ENCODE measurements at places on chromosomes 3 and 15. TPM values are rescaled to one million over a fixed set of nuclear protein-coding genes. Genes with fewer than 3 reads are reported as not detected.

The ZBED2 gene
- 0.22 TPM for total RNA-seq

The ELL3 gene
- total RNA-seq, result 1.4 TPM

The RASL12 gene
- total RNA-seq, result 0.11 TPM

The ZNF502 gene
- total RNA-seq, result 1.6 TPM

The PRICKLE2 gene
- 2.8 TPM for total RNA-seq

The KIF15 gene
- 8.1 TPM for total RNA-seq

The ACKR4 gene
- not detected for total RNA-seq

The PRR20G gene
- 1.6 TPM for total RNA-seq

The CCDC12 gene
- 61.4 TPM for total RNA-seq

The HIGD2B gene
- not detected for total RNA-seq

The PPP1R14D gene
- total RNA-seq, result 0.33 TPM

The GRIP2 gene
- total RNA-seq, result 2.0 TPM

The TLR9 gene
- total RNA-seq, result not detected

The PCBP4 gene
- total RNA-seq, result 11.3 TPM

Data from A549 treated with Mapracorat at 1 μM for 4 hours (cell line).